ENCODE measurements at places on chromosomes 1 and 21. TPM values are rescaled to one million over a fixed set of nuclear protein-coding genes. Genes with fewer than 3 reads are reported as not detected.
A peak's percentile ranks its signal among the peaks of the same experiment; 100 is the strongest.

Gene PTAFR
- total RNA-seq, result 0.47 TPM

Gene FMO5
- total RNA-seq, result 1.5 TPM

DNA sequence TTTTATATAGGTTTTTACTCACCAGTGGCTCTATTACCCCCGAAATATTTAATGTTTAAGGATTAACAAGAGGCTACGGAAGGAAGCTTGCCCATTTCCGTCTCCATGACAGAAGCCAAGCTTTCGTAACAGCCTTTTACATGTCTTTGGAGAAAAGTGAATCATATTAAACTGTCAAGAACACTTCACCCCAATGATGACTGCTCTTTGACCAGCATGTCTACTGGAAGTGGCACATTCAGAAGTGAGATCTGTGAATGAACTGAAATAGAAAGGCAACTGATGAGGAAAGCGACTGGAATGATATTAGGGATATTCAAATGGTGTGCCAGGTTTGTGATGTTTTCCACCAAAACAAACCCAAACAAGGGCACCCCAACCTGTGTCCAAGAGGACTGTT, 8.5 kb upstream of the PRDM15 start:
- DNase-seq, result no peak

GRCh38 chr1:83418558-83418957, 580.4 kb downstream of the TTLL7 start:
- DNase-seq, result no peak

Gene TMPRSS3
- total RNA-seq, result 0.45 TPM

DNA sequence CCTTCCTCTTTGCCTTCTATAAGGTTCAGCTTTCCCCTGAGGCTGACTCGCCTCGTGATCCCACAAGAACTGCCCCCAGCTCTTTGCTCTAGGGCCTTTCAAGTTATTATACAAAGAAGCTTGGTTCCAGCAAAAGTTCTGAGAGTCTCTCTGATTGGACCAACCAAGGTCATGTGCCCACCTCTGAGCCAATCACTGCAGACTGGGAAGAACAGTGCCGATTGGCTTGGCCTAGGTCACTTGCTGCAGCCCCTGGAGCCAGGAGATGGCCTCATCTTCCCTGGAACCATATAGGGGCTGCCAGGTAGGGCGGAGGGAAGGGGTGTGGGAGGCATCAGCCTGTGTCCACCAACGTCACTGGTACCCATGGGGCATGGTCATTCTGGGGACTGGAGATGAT, 22.8 kb downstream of the TAS1R2 start:
- DNase-seq, result no peak

GRCh38 chr1:84386716-84387479, 11.4 kb upstream of the DNASE2B start:
- no peak for DNase-seq

- DNase-seq, result no peak
Measured at GRCh38 chr1:168408884-168409283, 128.2 kb downstream of the TBX19 start.

Gene DCST1
- not detected for total RNA-seq

- DNase-seq, result peak; percentile 55
Measured at GRCh38 chr1:150813028-150813707, 5.1 kb upstream of the CTSK start.

Gene ARID4B
- 25.1 TPM for total RNA-seq

DNA sequence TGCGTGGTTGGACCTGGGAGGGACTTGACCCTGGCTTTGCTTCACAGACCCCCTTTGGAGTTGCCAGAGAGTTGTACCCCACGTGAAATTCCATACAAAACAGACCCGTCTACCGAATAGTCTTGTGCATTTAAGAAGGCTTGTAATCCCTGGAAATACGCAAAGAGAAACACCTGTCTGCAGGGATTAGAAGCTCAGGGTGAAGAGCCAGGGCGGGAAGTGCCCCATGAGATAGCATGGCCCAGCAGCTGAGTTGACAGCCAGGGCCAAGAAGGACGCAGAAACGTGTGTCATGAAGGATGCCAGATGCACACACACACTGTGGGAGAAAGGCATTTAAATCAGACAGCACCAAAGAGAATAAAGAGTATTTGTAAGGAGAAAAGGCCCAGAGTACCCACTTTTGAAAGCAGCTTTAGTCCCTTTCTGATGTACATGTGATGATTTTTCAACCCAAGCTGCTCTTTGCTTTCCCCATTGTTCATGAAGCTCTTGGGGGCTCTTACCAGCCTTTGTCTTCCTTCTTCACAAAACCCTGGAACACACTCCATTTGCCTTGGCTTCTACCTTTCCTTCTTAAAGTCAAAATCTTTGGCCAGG, 46.6 kb downstream of the PCP4 start:
- DNase-seq, result no peak

- no peak for DNase-seq
Measured at GRCh38 chr1:243459059-243459458, 203.2 kb downstream of the SDCCAG8 start.

- no peak for DNase-seq
Measured at GRCh38 chr21:14591377-14591776, 45.3 kb upstream of the SAMSN1 start.

Gene ALPL
- 410 TPM for total RNA-seq

DNA sequence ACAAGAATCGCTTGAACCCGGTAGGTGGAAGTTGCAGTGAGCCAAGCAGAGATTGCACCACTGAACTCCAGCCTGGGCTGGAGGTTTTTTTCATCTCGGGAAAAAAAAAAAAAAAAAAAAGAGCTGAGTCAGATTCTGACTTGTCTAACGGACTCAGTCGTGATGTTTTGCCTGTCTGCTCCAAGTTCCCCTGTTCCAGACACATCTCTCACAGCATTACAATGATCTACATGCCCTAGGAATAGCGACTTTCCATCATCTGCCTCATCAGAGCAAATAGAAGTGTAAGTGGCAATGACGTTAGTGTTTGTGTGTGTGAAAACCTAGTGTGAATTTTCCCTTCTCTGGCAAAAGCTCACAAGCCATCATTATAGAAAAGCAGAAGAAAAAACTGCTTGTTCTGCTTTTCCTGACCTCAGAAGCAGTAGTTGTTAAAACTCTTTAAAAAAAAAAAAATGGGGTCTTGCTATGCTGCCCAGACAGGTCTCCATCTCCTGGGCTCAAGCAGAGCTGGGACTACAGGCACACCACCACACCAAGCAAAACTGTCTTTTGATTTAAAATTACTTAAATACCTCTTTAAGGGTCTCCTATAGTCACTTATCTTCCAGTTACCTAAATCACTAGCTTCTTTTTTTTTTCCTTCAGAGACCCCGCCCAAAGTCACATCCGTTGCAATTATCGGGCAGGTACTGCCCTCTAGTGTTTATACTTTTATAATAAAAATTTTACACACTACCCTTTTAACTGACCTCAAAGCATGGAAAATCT, 37.3 kb downstream of the PLEKHO1 start:
- peak; percentile 72 for DNase-seq

GRCh38 chr1:153220606-153221303, 3.4 kb downstream of the PRR9 start:
- DNase-seq, result no peak

GRCh38 chr1:49544615-49545014, 479.1 kb downstream of the AGBL4 start:
- DNase-seq, result no peak

GRCh38 chr1:4108758-4109627, 208.9 kb upstream of the C1orf174 start:
- DNase-seq, result no peak

Gene ANGPTL3
- total RNA-seq, result not detected

DNA sequence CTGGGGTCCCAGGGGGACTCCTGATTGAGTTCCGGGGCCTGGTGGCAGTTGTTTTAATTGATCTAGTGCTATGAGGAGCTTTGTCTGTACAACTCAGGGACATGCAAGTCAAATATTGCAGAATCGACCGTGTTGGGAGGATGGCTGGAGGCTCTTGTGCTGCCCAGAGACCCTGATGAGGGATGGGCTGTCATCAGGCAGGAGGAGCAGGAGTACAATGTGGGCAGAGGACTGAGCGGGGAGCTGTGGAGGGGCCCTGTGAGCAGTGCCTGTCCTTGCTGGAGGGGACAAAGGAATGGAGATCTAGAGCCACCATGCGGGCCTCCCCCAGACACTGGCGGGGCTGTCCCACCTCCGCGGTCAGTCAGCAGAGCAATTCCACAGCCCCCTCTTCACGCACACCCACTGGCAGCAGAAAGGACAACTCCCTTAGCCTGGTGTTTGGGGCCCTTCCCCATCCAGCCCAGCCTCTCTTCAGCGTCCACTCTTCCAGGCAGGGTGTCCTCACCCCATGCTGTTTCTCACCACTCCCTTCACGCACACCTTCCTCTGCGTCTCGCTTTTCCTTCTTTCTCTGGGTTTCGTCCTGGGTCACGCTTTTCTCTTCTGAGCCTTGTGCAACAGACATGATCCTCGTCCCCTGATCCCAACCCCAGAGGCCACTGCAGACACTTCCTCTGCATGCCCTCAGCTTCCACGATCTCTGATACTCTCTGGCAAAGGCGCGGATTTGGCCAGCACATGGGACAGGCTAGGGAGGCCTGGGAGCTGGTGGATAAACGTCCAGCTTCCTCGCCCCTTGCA, 122.6 kb downstream of the GRIK3 start:
- DNase-seq, result no peak

- DNase-seq, result no peak
Measured at GRCh38 chr1:42730988-42731387, 9.0 kb downstream of the CLDN19 start.

DNA sequence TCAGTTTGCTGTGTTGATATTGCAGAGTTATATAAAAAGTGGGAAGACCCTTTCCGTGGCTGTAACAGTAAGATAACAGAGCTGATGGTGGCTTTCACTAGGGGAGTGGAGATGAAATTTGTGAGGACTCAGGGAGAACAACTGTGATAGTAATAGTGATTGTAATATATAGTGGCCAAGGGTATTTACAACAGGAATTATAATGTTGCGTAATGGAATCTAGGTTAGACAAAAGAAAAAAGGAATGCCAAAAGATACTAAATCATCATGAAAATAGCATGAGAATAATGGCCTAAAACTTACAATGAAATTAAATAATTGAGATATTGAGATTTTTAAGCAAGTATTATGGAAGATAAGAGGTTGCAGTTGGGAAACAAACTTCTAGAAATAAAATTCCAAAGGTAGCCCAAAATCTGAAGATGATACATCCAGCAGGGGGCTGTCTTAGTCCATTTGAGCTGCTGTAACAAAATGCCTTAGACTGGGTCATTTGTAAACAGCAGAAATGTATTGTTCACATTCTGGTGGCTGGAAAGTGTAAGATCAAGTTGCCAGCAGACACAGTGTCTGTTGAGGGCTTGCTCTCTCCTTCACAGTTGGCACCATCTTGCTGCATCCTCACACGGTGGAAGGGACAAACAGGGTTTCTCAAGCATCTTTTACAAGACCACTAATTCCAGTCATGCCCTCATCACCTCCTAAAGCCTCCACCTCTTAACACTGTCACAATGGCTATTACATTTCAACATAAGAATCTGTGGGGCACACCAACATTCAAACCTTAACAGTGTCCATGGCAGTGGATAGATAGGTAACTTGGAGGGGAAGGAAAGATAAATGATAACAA, 711.2 kb downstream of the MRPL39 start:
- no peak for DNase-seq

GRCh38 chr21:28828981-28829380, 163.7 kb downstream of the LTN1 start:
- DNase-seq, result no peak

Gene RXFP4
- not detected for total RNA-seq

Data from SJSA1 (cell line).